ENCODE measurements at places on chromosomes 5 and 9. TPM values are rescaled to one million over a fixed set of nuclear protein-coding genes. Genes with fewer than 3 reads are reported as not detected.

PKD2L2 gene
- 0.11 TPM for polyA plus RNA-seq

ACTBL2 gene
- polyA plus RNA-seq, result 0.17 TPM

- H3K27me3 ChIP-seq, result no peaks in the 10 kb centered on the region
- H3K4me1 ChIP-seq, result no peaks in the 10 kb centered on the region
- no peak for DNase-seq
- no peak overlapping the region for H3K4me3 ChIP-seq
- H3K27ac ChIP-seq, result no peak overlapping the region
These were observed 217.0 kb upstream of the TARS1 start for GRCh38 chr5:33223563-33224284.

RASGEF1C gene
- polyA plus RNA-seq, result not detected

DNA sequence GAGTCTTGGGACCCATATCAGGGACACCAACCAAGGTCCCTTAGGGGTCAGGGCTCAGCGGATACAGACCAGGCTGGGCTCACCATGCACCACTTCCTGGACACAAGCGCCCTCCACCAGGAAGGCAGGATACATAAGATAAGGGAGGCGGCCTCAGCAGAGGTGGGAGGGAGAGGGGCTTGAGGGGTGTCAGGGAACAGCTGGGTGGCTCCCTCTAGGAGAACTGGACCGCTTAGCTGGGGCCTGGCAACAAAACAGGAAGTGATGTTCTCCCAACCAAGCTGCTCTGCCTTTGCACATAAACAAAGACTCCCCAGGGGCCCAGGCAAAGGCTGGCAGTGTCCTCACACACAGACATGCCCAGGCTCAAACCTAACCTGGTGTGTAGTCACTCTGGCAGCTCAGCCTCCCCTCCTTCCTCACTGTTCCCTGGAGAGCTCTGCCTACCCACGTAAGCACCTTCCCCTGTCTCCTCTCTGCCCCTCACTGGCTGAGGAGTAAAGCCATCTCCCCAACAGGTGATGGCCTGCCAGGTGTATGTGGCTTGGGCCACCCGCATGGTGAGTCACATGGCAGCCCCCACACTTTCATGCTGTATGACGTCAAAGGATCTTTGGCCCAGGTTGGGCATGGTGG, 5.8 kb upstream of the BICD2 start:
- H3K27me3 ChIP-seq, result no peaks in the 10 kb centered on the region
- peaks cover 25% of the 10 kb centered on the region for H3K4me1 ChIP-seq
- no peak overlapping the region for H3K4me3 ChIP-seq
- peak overlapping the region; percentile 90 for H3K27ac ChIP-seq

FBXW5 gene
- 172 TPM for polyA plus RNA-seq

LECT2 gene
- polyA plus RNA-seq, result 12.3 TPM

- DNase-seq, result no peak
- H3K4me3 ChIP-seq, result no peak overlapping the region
- no peak overlapping the region for H3K27ac ChIP-seq
- no peaks in the 10 kb centered on the region for H3K36me3 ChIP-seq
These were observed 166.9 kb downstream of the OLFM1 start for GRCh38 chr9:135254176-135255032.

GRCh38 chr5:128498844-128499455, 39.1 kb downstream of the FBN2 start:
- no peak overlapping the region for H3K27ac ChIP-seq
- H3K4me3 ChIP-seq, result no peak overlapping the region
- peak; percentile 67 for DNase-seq

Measured in hepatocyte (in vitro differentiated cells).